ENCODE measurements at places on chromosomes 2 and 18. TPM values are rescaled to one million over a fixed set of nuclear protein-coding genes. Genes with fewer than 3 reads are reported as not detected.

SNORC gene
- 0.17 TPM for total RNA-seq

SERPINB4 gene
- not detected for total RNA-seq

TEX44 gene
- total RNA-seq: not detected

ARID5A gene
- 22.2 TPM for total RNA-seq

HPCAL1 gene
- total RNA-seq: 59.5 TPM

EFR3B gene
- 0.75 TPM for total RNA-seq

TIGD1 gene
- 2.6 TPM for total RNA-seq

PSMA8 gene
- not detected for total RNA-seq

CAPN13 gene
- not detected for total RNA-seq

DSC1 gene
- total RNA-seq: not detected

NT5DC4 gene
- total RNA-seq: not detected

STARD6 gene
- total RNA-seq: not detected

HS1BP3 gene
- 34.6 TPM for total RNA-seq

DLX1 gene
- not detected for total RNA-seq

CHRNA1 gene
- total RNA-seq: 0.44 TPM

NCKAP1 gene
- 183 TPM for total RNA-seq

FAP gene
- total RNA-seq: 11.5 TPM

EPHA4 gene
- 52.0 TPM for total RNA-seq

SLC4A1AP gene
- 23.1 TPM for total RNA-seq

MFSD2B gene
- total RNA-seq: not detected

UNC80 gene
- total RNA-seq: not detected

CYP1B1 gene
- 37.2 TPM for total RNA-seq

AP1S3 gene
- total RNA-seq: 1.1 TPM

CERKL gene
- total RNA-seq: not detected

STAT4 gene
- 14.7 TPM for total RNA-seq

CPLX4 gene
- not detected for total RNA-seq

MRPL44 gene
- total RNA-seq: 22.5 TPM

PLA2R1 gene
- total RNA-seq: 20.6 TPM

COPS7B gene
- total RNA-seq: 39.4 TPM

SKOR2 gene
- not detected for total RNA-seq

ARHGAP25 gene
- total RNA-seq: 14.8 TPM

RTP5 gene
- 0.33 TPM for total RNA-seq

ARL5A gene
- total RNA-seq: 33.5 TPM

SPP2 gene
- not detected for total RNA-seq

LMAN2L gene
- total RNA-seq: 17.0 TPM

KRTCAP3 gene
- total RNA-seq: 1.1 TPM

WDR7 gene
- total RNA-seq: 28.7 TPM

COL6A3 gene
- total RNA-seq: 983 TPM
